Activated naive CD8-positive, alpha-beta T cell treated with anti-CD3 and anti-CD28 coated beads, Interleukin-2, amount 10 ng/mL, durations not matched to agents 7 days and 5 days (primary cell): ENCODE measurements at places on chromosomes 1 and 21. TPM values are rescaled to one million over a fixed set of nuclear protein-coding genes. Genes with fewer than 3 reads are reported as not detected.
A peak's percentile ranks its signal among the peaks of the same experiment; 100 is the strongest.

Gene DSCAM
- total RNA-seq: not detected

Gene LENEP
- total RNA-seq: 1.1 TPM

Gene HSPA6
- 1.2 TPM for total RNA-seq

Gene PPIAL4G
- 1.6 TPM for total RNA-seq

DNA sequence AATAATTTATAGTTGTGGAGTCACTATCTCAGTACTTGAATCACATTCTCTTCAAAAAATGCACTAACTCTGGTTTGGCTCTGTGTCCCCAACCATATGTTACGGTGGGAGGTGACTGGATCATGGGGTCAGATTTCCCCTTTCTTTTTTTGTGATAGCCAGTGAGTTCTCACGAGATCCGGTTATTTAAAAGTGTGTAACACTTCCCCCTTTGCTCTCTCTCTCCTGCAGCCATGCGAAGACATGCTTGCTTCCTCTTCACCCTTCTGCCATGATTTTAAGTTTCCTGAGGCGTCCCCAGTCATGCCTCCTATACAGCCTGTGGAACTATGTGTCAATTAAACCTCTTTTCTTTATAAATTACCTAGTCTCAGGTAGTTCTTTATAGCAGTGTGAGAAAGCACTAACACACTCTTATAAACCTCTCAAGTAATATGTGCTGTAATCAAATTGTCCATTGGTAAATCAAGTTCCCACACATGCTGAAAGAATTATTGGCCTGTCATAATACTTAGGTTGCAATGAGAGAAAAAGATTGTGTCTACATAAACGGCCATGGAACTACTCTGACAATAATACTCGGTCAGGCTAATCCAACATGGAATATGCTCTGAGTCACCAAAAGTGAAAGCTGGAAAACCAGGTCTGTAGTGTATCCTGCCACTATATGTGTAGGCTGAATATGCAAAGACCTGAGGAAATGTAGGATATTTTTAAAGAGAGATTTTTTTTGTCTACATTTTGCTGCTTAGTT, 107.5 kb downstream of the SLC44A5 start:
- peaks cover 3% of the 10 kb centered on the region for H3K27me3 ChIP-seq
- H3K36me3 ChIP-seq: no peaks in the 10 kb centered on the region
- no peak overlapping the region for H3K4me3 ChIP-seq
- DNase-seq: no peak
- H3K27ac ChIP-seq: no peak overlapping the region

DNA sequence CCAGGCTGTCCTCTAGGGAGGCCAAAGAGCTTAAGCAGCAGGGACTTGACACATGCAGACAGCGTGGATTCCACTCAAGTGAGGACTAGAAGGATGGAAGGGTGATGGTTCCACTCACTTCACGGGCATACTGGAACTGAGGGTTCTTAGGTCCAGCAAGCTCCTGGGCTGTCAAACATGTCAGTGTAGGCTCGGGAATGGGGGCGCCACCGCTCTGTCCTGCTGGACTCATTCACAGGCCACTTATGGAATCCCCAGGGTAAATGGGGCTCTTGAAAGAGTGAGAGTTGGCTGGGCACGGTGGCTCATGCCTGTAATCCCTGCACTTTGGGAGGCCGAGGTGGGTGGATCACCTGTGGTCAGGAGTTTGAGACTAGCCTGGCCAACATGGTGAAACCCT, 27.7 kb upstream of the CSF3R start:
- H3K27me3 ChIP-seq: peaks cover 15% of the 10 kb centered on the region
- no peaks in the 10 kb centered on the region for H3K36me3 ChIP-seq
- H3K4me1 ChIP-seq: peaks cover 13% of the 10 kb centered on the region
- H3K27ac ChIP-seq: no peak overlapping the region
- no peak overlapping the region for H3K4me3 ChIP-seq

DNA sequence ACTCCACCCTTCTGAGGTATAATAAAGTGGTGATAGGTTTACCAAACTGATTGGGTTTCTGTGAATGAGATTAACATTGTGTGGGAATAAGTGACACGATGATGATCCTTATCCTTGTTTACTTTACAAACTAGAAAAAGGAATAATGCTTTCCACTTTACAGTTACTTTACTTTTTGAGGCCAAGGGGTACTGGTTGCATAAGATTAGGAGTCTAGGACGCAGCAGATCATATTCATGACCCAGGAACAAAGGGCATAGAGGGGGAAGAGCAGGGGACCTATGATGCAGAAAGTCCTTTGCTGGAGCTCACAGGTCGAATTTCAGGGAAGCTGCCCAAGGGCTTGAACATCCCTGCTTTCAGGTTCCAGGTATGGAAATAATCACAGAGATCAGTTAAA, 20.4 kb downstream of the FGGY start:
- peaks cover 15% of the 10 kb centered on the region for H3K36me3 ChIP-seq
- no peak overlapping the region for H3K4me3 ChIP-seq
- no peak overlapping the region for H3K27ac ChIP-seq
- peaks cover 20% of the 10 kb centered on the region for H3K4me1 ChIP-seq

- H3K27me3 ChIP-seq: peaks cover 8% of the 10 kb centered on the region
- no peaks in the 10 kb centered on the region for H3K4me1 ChIP-seq
- no peak overlapping the region for H3K4me3 ChIP-seq
- no peak overlapping the region for H3K27ac ChIP-seq
These were observed 3.1 kb downstream of the TINAGL1 start for GRCh38 chr1:31579374-31579773.

DNA sequence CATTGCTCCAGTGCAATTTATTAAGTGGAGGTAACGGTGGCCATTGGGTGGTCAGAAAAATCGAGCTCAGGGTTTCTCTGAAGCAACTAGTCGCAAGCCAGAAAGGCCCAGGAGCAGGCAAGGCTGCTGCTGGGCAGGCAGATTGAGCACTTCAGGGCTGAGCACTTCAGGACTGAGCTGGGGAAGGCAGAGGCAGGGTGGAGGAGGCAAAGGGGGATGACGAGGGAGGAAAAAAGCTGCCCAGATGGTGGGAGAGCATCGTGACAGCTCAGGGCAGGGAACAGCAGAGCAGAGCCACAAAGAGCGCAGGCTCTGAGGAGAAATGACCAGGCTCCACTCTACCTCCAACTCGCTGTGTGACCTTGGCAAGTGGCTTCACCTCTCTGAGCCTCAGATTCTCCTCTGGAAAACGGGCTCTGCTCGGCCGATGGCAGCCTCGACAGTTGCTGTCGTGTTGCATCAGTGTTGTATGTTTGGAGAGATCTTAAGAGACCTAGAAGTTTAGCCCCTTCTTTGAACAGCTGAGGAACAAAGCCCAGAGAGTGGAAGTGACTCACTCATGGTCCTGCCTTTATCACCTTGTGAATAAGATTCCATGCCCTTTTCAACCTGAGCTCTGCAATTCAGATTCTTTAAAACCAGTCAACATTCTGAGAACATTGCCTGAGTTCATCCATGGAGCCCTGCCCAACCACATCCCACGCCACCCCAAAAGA, 141.4 kb downstream of the SYF2 start:
- peak overlapping the region; percentile 39 for H3K27ac ChIP-seq
- H3K27me3 ChIP-seq: peaks cover 4% of the 10 kb centered on the region
- peaks cover 13% of the 10 kb centered on the region for H3K36me3 ChIP-seq
- no peak overlapping the region for H3K4me3 ChIP-seq
- peaks cover 41% of the 10 kb centered on the region for H3K4me1 ChIP-seq

DNA sequence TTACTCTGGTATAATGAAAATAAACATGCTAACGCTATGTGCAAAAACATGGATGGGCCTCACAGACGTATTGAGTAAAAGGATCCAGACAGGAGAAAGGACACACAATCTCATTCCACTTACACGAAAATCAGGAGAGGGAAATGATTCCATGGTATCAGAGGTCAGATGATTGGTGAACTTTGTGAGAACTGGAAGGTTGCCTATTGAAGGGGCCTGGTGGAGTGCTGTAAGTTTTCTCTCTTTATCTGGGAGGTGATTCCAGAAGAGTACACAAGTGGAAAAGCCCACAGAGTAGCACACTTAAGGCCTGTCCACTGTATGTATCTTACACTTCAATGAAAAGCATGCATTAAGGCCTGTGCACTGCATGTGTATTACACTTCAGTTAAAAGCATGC, 9.6 kb downstream of the GSTM2 start:
- H3K36me3 ChIP-seq: no peaks in the 10 kb centered on the region
- H3K27me3 ChIP-seq: no peaks in the 10 kb centered on the region
- no peak for DNase-seq
- H3K4me3 ChIP-seq: no peak overlapping the region
- no peak overlapping the region for H3K27ac ChIP-seq

GRCh38 chr1:29084196-29084521, 39.5 kb downstream of the TMEM200B start:
- H3K4me1 ChIP-seq: peaks cover 2% of the 10 kb centered on the region
- H3K4me3 ChIP-seq: no peak overlapping the region
- H3K36me3 ChIP-seq: peaks cover 1% of the 10 kb centered on the region
- H3K27ac ChIP-seq: no peak overlapping the region

GRCh38 chr1:230057681-230058565, 9.1 kb upstream of the GALNT2 start:
- H3K36me3 ChIP-seq: no peaks in the 10 kb centered on the region
- no peak for DNase-seq
- no peak overlapping the region for H3K27ac ChIP-seq
- H3K4me3 ChIP-seq: no peak overlapping the region
- H3K27me3 ChIP-seq: peaks cover 2% of the 10 kb centered on the region

DNA sequence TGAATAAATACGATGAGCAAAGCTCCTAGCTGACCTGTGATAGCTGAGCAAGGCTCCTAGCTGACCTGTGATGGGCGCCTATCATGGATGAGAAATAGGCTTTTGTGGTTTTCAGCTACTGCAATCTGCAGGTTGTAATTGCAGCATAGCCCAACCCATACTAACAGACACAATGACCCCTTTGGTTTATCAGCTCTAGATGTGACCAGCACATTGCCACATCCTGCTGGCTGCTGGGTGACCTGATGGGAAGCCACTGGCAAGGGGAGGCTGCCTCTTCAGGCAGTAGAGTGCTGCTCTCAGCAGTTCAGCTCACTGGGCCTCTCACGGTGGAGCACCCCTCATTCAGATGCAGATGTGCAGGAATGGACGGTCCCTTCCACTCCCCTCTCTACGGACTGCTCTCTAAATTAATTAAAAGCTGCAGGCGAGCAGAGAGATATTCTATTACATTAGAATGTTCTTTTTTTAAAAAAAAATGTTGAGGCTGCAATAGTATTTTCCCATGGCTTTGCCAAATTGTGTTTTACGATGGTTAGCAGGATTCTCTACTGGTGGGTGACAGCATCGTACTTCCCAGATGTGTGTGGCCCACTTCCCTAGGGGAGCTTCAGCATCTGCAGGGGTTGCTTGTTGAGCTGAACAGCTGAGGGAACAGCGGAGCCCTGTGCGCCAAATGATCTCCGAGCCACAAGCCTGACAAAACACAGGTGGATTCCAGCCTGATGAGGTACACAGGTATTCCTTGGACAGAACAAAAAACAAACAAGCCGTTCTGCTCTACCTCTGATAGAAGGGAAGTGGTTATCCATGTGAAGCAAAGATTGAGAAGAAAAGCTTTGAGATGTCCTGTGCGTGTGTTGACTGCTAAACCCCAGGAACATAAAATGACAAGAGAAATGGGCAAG, 65.0 kb downstream of the SYT6 start:
- H3K4me3 ChIP-seq: no peak overlapping the region
- H3K36me3 ChIP-seq: no peaks in the 10 kb centered on the region
- no peak overlapping the region for H3K27ac ChIP-seq
- peaks cover 21% of the 10 kb centered on the region for H3K27me3 ChIP-seq

DNA sequence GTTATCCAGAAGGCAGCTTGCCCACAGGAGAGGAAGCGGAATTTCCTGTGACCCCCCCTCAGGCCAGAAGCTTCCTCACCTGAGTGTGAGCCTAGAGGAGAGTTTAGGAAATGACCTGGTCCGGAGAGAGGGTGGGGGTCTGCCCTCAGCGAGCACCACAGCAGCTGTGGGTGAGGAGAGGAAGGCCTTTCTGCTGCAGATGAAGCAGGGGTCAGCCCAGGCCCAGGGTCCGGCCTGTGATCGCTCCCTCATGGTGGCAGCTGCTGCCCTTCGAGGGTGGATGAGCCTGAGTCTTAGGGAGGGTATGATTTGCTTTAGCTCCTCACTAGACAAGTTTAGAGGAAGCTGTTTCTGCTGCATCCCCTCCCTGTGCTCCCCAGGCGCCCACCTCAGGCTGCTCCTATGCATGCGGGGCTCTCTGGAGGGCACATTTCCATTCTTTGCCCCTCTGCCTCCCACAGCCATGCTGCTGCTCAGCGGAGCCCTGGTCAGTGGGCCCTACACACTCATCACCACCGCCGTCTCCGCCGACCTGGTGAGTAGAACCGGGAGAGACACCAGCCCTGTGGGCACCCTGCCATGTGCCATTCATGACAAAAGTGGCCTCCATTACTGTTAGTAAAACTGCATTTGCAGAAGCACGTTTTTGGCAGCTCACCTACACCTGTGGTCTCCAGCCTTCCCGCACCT, 53.0 kb downstream of the SLC37A1 start:
- H3K27me3 ChIP-seq: no peaks in the 10 kb centered on the region
- peaks cover 10% of the 10 kb centered on the region for H3K36me3 ChIP-seq
- peaks cover 5% of the 10 kb centered on the region for H3K4me1 ChIP-seq
- no peak overlapping the region for H3K27ac ChIP-seq

DNA sequence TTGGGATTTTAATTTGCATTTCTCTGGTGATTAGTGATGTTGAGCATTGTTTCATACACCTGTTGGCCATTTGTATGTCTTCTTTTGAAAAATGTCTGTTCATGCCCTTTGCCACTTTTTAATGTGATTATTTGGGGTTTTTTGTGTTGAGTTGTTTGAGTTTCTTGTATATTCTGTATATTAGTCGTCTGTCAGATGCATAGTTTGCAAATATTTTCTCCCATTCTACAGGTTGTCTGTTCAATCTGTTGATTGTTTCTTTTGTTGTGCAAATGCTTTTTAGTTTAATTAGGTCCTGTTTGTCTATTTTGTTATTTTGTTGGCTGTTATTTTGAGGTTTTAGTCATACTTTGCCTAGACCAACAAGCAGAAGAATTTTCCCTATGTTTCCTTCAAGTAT, 164.0 kb upstream of the CXADR start:
- no peak for DNase-seq
- H3K4me3 ChIP-seq: no peak overlapping the region
